Activated naive CD4-positive, alpha-beta T cell treated with anti-CD3 and anti-CD28 coated beads for 36 hours (primary cell): ENCODE measurements at places on chromosomes 5 and 9.
A peak's percentile ranks its signal among the peaks of the same experiment; 100 is the strongest.

GRCh38 chr5:152309926-152310450 is 95.1 kb downstream of the NMUR2 start:
- DNase-seq: no peak

- peak; percentile 26 for DNase-seq
Observed at GRCh38 chr5:65721050-65721719, 724 bp downstream of the SGTB start.

DNA sequence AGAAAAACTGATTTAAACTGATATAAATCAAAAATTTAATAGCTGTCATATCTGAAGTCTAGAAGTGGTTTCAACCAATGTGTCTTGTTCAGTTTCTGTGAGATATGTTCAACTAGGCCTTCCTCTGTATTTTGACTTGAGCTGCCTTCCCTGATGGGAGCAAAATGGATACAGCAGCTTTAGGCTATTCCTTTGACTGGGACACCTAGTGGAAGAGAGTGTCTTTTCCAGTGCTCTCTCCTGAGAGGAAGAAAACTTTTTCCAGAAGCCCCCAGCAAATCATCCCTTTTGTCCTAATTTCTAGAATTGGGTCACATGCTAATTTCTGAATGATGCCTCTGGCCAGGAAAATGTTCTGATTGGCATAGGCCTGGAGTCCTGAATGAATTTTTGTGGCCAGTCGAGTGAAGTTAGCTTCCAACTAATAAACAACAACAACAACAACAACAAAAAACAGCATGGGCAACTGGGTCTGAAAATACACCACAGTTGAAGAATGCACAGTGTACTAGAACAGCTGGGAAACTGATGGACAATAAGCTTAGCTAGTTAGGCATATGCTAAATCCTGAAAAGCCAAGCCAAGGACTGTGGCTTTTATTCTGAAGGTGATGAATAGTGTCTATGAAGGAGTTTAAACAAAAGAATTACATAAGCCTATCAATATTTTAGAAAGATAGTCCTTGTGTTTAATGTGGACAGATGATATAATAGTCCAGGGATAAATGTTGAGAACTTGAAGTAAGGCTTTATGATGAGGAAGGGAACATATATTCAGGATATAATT is 125.7 kb downstream of the FBN2 start:
- DNase-seq: no peak

DNA sequence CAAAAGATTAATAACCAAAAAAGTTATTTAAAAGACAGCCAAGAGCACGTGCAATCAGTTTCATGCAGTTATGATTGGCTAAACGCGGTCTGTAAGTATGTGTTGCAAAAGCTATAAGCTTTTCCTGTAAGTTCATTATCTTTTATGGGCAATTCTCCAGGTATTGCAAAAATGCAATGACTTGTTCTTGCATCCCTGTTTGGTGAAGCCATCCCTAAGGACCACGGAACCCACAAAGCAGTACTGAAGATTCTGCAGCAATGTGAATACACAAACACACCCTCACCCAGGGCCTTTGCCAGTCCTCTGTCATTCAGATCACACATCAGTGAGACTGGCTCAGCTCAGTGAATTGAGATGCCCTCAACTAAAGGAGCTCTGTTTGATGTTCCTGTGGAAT is 11.4 kb downstream of the GCNT4 start:
- no peak for DNase-seq

- no peak for DNase-seq
Observed at GRCh38 chr5:153537207-153537606, 46.7 kb downstream of the GRIA1 start.

- no peak for DNase-seq
Observed at GRCh38 chr9:79026316-79026715, 545.4 kb upstream of the TLE4 start.

DNA sequence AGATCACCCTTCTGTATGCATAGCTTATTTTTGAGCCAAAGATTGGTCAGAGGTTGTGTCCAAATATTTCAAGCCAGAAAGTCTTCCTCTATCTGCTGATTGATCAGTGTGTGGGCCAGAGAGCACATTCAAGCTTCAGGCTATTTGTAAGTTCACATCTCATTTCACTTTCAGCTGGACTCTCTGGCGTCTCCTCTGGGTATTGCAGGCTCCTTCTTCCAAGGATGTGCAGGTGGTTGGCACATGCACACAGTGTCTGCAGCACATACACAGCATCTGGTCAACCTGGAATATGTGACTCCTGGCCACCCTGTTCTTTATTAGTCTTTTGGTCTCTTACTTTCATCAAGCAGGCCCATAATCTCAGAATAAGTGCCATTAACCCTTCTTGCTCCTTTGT is 516.1 kb downstream of the ANXA1 start:
- no peak for DNase-seq

GRCh38 chr5:174601946-174602345 is 122.4 kb upstream of the MSX2 start:
- no peak for DNase-seq
